ENCODE measurements at places on chromosomes 4 and X.

- DNase-seq, result no peak
Observed at GRCh38 chr4:174564529-174564928, 42.2 kb upstream of the HPGD start.

DNA sequence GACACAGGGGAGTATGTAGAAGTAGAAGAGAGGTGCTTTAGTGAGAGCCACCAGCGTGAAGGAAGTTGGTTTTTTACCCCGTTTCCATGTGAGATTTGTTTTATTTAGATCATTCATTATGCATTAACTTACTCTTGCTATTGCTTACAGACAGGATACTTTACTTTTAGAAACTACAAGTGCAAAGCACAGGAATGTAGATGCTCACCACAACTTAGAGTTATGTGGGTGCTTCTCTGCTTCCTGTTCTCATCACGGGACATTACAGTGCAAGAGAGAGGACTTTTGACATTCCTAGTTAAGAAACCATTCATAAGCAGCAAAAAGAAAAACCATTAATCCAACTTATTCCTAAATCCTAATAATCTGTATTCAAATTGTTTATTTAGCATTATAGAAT, 25.6 kb upstream of the SPANXD start:
- DNase-seq, result no peak

DNA sequence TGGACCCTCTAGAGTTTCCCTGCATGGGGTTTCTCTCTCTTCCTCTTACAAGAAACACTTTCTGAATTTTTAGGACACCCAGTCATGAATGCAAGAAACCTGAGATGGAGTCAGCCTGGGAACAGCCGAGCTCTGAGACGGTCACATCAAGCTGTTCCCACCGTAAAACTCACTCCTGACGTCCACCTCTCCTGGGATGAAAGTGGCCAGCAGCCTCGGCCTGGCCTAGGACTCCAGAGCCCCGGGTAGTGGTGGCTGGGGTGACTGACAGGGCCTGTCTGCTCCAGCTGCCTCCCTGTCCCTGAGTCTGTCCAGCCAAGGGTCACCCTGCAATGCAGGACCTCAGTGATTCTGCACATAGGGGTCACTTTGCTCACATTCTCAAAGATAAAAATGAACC, 217.8 kb downstream of the SHOX start:
- DNase-seq, result no peak

- no peak for DNase-seq
Observed at GRCh38 chr4:7328913-7329638, 105.7 kb downstream of the PSAPL1 start.

- no peak for DNase-seq
Observed at GRCh38 chrX:40831750-40832149, 96.4 kb upstream of the MED14 start.

GRCh38 chrX:122219226-122219625, 964.9 kb upstream of the GRIA3 start:
- DNase-seq, result no peak

GRCh38 chr4:121789960-121790829, 10.9 kb upstream of the EXOSC9 start:
- DNase-seq, result no peak

- DNase-seq, result peak; percentile 30
Observed at GRCh38 chrX:9997524-9997923, 30.4 kb downstream of the CLDN34 start.

DNA sequence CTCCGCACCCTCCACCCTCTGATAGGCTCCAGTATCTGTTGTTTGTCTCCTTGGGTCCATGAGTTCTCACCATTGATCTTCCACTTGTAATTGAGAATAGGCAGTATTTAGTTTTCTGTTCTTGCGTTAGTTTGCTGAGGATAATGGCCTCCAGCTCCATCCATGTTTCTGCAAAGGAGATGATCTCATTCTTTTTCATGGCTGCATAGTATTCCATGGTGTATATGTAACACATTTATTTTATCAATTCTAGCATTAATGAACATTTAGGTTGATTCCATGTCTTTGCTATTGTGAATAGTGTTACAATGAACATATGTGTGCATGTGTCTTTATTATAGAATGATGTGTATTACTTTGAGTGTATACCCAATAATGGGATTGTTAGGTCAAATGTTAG, 814.6 kb upstream of the FRG1 start:
- no peak for DNase-seq

- no peak for DNase-seq
Observed at GRCh38 chr4:136768213-136768924, 763.9 kb downstream of the PCDH18 start.

- no peak for DNase-seq
Observed at GRCh38 chrX:112512509-112512908, 167.2 kb downstream of the LHFPL1 start.

GRCh38 chrX:150157291-150157690, 205.8 kb upstream of the MAMLD1 start:
- DNase-seq, result no peak

DNA sequence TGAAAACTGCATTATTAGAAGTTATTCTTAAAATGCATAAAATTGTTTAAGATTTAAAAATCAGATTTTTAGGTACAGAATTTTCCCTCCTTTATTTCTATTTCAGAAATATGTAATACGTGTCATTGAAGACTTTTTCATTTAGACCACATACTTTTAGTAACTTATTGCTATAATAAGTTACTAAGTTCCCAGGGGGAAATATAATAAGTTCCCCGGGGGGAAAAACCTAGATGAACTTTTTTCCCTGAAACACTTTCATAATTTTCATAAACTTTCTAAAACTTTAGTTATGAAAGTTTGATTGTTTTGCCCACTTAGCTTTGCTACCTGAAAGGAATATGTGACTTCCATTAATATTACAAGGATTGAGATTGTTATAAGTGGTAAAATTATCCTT, 1341.5 kb upstream of the IGFBP7 start:
- no peak for DNase-seq

- DNase-seq, result no peak
Observed at GRCh38 chr4:3445829-3446545, 4.2 kb downstream of the HGFAC start.

DNA sequence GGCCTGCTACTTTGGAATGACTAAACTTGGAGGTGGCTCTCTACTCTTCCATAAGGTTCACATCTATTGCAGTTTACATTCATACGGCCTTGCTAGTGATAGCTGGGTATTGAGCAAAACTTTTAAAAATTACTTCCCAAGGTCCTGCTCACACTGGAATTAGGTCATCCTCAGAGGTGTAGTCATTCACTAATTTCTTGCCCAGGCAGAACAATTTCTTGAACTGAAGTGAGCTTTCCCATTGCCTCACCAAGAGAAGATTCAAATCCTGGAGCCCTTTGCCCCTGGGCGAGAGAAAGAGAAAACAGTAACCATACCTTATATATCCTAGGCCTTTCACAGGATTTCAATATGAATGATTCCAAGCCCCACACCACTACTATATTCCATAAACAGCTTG, 109.2 kb downstream of the GUCY2F start:
- no peak for DNase-seq

- no peak for DNase-seq
Observed at GRCh38 chrX:154056770-154057241, 37.1 kb upstream of the IRAK1 start.

- DNase-seq, result no peak
Observed at GRCh38 chr4:136864604-136865185, 667.6 kb downstream of the PCDH18 start.

- no peak for DNase-seq
Observed at GRCh38 chr4:125266901-125267604, 47.7 kb upstream of the FAT4 start.

DNA sequence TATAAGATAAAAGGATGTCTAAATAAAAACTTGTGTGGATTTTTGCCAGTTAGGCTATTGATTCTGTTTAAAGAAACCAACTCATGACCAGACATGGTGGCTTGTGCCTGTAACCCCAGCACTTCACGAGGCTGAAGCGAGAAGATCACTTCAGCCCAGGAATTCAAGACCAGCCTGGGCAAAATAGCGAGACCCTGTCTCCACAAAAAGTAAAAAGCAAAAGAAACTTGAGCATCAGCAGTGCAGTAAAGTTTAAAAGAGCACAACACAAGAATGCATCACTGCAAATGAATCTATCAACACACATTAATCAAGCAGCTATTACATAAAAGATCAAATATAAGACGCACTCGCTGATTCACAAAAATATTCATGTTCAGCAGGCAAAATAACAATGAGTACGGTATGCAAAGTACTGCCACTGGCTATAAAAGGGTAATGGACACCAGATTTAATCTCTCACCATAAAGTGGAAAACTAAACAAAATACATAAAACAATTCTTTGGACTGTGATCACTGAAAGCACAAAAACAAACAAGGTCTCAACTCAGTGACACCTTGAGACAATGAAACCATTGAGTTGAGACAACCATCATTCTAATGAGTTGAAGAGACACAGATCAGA, 41.3 kb downstream of the LRBA start:
- no peak for DNase-seq

DNA sequence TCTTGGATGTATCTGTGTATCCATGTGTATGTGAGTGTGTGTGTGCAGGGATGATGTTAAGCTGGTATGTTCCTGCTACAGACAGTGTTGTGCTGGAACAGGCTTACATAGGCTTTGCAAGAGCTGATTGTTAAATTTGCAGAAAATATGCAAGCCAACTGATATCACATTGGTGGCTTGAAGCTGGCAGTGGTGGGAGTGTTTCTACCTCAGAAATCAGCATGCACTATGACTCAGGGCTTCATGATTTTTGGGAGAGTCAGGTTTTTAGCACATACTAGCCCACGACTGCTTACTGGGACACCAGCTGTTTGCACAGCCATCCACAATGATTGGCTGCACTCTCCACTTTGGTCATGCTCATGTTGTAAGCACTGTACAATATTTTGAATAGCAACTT, 261.8 kb downstream of the DHX15 start:
- no peak for DNase-seq

- DNase-seq, result no peak
Observed at GRCh38 chr4:143109376-143109775, 75.3 kb upstream of the USP38 start.

- DNase-seq, result no peak
Observed at GRCh38 chr4:40702137-40702799, 47.5 kb upstream of the NSUN7 start.

GRCh38 chrX:21840193-21840545, 752 bp downstream of the MBTPS2 start:
- no peak for DNase-seq

DNA sequence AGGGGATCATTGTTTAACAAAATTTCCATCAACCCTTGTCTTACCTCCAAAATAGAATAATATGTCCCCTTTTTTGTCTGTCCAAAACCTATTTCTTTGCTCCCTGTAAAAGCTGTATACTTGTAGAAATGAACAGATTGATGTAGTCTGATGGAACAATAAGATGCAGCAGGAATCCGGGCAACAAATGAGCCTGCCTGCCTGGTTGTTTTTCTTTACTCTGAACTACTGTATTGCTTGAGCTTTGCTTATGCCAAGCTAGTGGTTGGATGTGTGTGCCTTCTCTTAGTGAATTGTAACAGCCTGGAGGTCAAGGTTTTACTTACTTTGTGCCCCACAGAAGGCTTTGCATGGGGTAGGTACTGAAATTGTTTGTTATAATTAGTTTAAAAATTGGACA, 116.2 kb upstream of the TLL1 start:
- DNase-seq, result no peak

DNA sequence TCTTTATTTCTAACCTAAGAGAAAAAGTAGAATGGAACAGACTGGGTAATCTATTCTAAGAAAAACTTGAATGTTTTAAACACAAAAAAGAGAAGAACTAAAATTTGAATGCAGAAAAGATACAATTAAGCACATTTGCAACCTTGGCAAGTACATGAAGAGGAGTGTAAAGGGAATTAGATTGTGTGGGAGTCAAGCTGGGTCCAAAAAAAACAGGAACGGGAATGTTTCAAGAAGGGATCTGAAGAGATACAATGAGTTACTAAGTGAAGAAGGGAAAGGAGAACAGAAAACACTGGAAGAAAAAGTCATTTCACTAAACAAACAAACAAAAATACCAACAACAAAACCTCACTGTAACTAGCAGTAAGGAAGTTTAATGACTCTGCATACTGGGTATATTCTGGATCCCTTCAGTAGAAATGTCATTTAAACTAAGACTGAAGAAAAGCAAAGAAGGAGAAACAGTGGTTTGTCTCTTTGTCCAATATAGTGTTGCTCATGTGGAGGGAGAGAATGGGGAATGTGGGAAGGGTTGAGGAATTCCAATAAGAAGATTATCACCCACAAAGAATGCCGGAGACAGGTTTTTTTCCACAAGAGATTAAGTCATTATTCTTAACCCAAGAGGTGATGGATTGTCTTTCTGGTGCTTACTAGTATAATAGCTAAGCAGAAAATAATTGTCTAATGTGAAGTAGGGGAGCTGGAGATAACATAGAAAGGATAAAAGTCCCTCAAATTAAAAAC, 50.4 kb upstream of the PTPN13 start:
- no peak for DNase-seq

GRCh38 chr4:104015680-104016079, 295.9 kb upstream of the TACR3 start:
- DNase-seq, result no peak

- DNase-seq, result peak; percentile 9
Observed at GRCh38 chr4:81351654-81352445, 119.9 kb downstream of the RASGEF1B start.

DNA sequence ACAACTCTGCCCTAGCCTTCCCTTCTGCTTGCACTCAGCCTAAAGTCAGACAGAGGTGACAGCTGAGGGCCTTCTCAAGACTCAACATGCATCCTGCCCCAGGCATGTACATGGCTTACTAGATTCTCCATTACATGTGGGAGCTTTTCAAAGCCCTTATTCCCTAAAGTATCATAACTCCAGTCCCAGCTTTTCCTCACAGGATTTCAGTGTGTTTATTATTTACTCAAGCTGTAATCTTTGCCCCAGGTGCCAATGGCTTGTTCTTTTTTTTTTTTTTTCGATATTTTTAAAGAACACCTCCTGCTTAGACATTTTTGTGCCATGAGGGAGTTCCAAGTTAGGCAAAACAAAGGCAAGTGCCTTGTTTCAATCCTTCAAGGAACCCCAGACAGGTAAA, 154.0 kb upstream of the RADX start:
- no peak for DNase-seq

Data from activated CD8-positive, alpha-beta memory T cell treated with anti-CD3 and anti-CD28 coated beads for 48 hours (primary cell).